T-helper 2 cell treated with Interferon-gamma antibody and Interleukin-4, amounts not matched to agents 5 μg/mL and 100 μg/mL, for 36 hours (primary cell): ENCODE measurements at places on chromosomes 5 and 9.

DNA sequence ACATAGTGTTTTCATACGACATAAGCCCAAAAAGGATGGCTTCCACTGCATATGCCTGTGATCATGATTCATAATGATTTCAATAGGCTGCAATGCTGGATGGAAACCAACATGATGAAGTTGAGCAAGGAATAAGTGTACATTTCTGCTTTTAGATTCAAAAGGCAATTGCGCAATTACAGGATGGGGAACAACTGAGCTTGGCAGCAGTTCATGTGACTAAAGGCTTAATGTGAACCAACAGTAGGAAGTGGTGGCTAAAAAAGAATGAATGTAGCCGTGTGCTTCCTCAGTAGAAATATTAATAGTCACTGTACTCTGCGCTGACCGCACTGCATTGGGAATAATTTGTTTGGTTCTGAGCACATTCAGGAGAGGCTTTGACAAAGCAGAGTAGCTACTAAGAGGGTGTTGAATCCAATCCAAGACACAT, 51.2 kb downstream of the SLC1A3 start:
- no peak for DNase-seq

DNA sequence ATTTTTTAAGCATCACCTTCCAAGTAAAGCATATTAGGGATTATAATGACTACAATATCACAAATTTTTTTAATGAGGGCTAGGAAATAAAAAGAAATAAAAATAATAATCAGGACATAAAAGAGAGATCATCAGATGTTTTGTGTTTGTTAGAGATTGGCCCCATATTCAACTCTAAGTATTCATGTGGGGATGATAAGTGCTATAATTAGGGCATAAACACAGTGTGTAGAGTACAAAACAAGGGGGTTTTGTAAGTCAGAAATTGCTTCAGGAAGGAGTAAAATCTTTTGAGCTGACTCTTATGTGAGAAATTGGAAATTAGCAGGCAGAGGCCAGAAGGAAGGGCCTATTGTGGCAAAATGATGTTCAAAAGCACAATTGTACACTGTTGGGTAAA, 127.3 kb downstream of the STARD4 start:
- no peak for DNase-seq

GRCh38 chr5:177545487-177546257, 8.7 kb downstream of the FAM193B start:
- DNase-seq = no peak

DNA sequence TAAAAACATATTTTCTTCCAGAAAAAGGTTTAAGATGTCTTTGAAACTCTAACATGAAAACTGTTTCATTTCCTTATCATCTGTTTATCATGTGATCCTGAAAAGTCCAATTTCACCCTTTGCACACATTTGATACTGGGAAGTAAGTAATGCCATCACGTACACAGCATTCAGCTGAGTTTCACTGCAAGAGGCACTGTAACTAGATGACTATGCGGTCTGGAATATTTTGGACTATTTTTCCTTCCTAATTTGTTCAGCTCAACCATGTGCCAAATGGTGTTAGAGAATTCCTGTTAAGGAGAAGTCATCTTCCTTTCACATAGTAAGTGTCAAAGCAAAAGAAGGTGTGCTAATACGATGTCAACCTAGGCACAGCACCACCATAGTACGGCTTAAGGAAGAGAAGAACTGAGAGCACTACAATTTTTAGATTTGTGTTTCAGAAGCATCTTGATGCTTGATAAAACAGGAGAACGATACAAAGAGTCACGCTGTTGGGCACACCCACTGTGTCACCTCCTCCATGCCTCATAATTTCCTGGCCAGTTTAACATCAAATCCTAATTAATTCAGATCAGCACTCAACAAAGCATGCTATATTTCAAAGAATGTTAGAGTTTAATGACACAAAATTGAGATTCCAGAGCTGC, 77.5 kb downstream of the GNAQ start:
- no peak for DNase-seq

DNA sequence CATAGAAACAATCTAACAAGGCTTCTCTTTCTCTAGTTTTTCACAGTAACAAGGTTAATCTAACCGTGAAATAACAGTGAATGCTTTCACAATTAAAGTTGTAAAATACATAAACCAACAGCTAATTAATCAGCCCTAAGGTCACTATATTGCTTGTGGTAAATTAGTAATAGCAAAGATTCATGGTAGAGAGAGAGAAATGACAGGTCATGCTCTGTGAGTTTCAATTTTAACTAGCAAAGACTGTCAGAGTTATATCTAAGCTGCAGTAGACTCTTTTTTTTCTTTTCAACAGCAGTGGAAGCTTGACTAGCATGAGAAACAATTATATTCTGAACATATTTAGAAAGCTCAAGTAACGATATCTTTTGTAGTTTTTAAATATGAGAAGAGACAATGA, 1068.0 kb downstream of the MAT2B start:
- no peak for DNase-seq

- no peak for DNase-seq
Measured at GRCh38 chr9:13648068-13648467, 368.6 kb upstream of the MPDZ start.

DNA sequence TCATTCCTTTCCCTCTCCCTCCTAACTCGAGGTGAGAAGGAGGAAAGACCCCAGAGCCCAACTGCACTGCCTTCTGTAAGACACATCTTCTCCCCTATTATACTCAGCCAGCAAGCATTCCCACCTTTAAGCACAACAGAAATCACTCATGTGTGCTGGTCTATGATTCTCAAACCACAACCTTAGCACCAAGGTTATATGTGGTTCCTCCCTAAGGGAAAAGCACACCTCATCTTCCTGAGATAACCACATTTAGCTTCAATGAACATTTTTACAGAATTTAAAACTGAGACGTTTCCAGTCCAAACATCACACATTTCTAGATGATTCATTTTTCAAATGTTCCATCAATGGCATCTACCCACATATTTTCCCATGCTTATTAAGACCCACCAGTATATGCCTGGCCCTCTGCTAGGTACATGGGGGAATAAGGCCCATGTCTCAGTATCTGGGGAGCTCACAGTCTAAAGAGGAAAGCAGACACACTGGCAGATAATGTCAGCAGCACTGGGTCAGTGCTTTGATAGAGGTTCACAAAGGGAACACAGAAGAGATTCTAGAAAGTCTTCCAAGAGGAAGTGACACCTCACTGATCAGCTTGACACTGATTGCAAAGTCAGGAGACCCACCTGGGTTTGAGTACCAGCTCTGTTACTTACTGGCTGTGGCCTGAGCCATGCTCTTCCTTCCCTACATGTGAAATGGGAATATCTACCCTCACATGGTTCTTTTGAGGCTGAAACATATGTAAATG, 245.4 kb downstream of the DENND1A start:
- DNase-seq = no peak

- no peak for DNase-seq
Measured at GRCh38 chr5:147504011-147504410, 5.9 kb downstream of the DPYSL3 start.
